A549 treated with Hydrocortisone at 1 μM for 4 hours (cell line): ENCODE measurements at places on chromosomes 1 and 21. TPM values are rescaled to one million over a fixed set of nuclear protein-coding genes. Genes with fewer than 3 reads are reported as not detected.

TTC22 gene
- not detected in 5 replicates for total RNA-seq

NES gene
- total RNA-seq, result 1.0 to 1.5 TPM (median 1.2 TPM) in 5 replicates

REN gene
- 0.07 to 0.09 TPM in 2 of 5 replicates, not detected in the others for total RNA-seq

AMY1C gene
- total RNA-seq, result not detected in 5 replicates

DUSP10 gene
- total RNA-seq, result 1.7 to 3.3 TPM (median 2.6 TPM) in 5 replicates

S100A7A gene
- total RNA-seq, result not detected in 5 replicates

ACTA1 gene
- 0.07 to 0.21 TPM (median 0.10 TPM) in 4 of 5 replicates, not detected in the other for total RNA-seq

CASQ2 gene
- not detected in 5 replicates for total RNA-seq

PCNX2 gene
- total RNA-seq, result 7.8 to 9.1 TPM (median 9.0 TPM) in 5 replicates

OR10X1 gene
- total RNA-seq, result not detected in 5 replicates

KIRREL1 gene
- 17.3 to 30.5 TPM (median 23.4 TPM) in 5 replicates for total RNA-seq

OVAAL gene
- 0.08 to 0.15 TPM (median 0.10 TPM) in 5 replicates for total RNA-seq

CACNA1E gene
- 0.03 TPM in 1 of 5 replicates, not detected in the others for total RNA-seq

ZNF436 gene
- 4.9 to 6.6 TPM (median 5.4 TPM) in 5 replicates for total RNA-seq

SPRR2A gene
- total RNA-seq, result not detected in 5 replicates

TMIGD3 gene
- not detected in 5 replicates for total RNA-seq

ALPL gene
- 0.32 to 0.51 TPM (median 0.47 TPM) in 5 replicates for total RNA-seq

TNFRSF18 gene
- total RNA-seq, result 0.17 to 0.42 TPM in 2 of 5 replicates, not detected in the others

IGSF9 gene
- total RNA-seq, result 0.11 to 0.25 TPM (median 0.14 TPM) in 5 replicates

FAAH gene
- 0.61 to 0.88 TPM (median 0.81 TPM) in 5 replicates for total RNA-seq

DRAXIN gene
- 0.03 to 0.09 TPM (median 0.05 TPM) in 5 replicates for total RNA-seq

VPS13D gene
- 6.1 to 7.8 TPM (median 7.0 TPM) in 5 replicates for total RNA-seq

LMX1A gene
- not detected in 5 replicates for total RNA-seq

OXCT2 gene
- total RNA-seq, result 0.35 to 0.67 TPM (median 0.43 TPM) in 5 replicates

ASCL5 gene
- total RNA-seq, result 0.08 to 0.21 TPM (median 0.15 TPM) in 3 of 5 replicates, not detected in the others

CYP4A11 gene
- not detected in 5 replicates for total RNA-seq

ITSN1 gene
- 17.3 to 26.9 TPM (median 18.2 TPM) in 5 replicates for total RNA-seq
